ENCODE measurements at places on chromosomes 11 and 22.
A peak's percentile ranks its signal among the peaks of the same experiment; 100 is the strongest.

GRCh38 chr22:25760848-25761595 lies 19.0 kb downstream of the MYO18B start:
- no peak for DNase-seq

- no peak for DNase-seq
Observed at GRCh38 chr11:122309262-122309925, 193.4 kb upstream of the BLID start.

DNA sequence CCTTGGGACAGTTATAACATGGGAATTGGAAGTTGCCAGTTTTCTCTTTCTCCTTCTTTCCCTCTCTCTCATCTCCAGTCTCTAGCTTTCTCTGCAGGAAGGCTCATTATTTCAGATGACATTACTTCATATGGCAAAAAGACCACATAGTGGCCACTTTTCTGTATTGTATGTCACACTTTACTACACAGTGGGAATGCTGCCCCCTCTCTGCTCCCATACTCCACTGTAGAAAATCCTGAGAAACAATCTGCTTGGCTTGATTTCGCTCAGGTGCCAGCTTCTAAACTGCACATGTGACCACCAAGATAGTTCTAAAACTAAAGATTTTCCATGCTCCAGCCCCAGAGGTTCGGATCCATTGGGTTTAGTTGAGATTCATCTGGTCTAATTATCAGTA lies 860.7 kb upstream of the CCDC90B start:
- no peak for DNase-seq

- DNase-seq, result no peak
Observed at GRCh38 chr11:86702220-86702983, 30.0 kb upstream of the ME3 start.

DNA sequence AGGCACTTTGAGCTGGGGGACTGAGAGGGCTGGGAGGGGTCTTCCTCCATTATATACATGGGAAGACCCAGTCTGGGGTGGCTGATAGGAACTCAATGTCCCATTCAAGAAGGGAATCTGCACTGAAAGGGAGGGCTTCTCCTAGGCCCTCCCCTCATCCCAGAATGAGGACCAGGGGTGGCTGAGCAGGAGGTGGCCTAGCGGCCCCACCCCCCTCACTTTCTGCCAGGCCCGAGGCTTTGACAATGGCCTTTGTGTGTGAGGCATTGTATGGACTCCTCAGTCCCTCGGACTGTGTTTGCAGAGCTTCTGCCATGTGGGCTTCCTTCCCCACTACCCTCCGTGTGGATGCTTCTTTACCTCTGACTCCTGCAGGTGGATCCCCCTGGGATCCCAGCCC lies 65.7 kb downstream of the NECTIN1 start:
- no peak for DNase-seq

DNA sequence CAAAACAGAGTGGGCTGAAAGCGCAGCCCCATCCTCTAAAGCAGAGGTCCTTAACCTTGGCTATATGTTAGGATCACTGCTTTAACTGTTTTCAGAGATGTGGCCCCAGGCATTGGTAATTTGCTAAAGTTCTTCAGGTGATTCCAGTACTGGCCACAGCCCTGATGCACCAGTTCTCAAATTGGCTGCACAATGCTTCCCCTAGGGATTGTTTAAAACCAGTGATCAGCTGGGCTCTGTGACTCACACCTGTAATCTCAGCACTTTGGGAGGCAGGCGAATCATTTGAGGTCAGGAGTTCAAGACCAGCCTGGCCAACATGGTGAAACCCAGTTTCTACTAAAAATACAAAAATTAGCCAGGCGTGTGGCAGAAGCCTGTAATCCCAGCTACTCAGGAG lies 8.4 kb upstream of the IRAG1 start:
- DNase-seq, result no peak

GRCh38 chr22:49701380-49702067 lies 126.1 kb downstream of the BRD1 start:
- peak; percentile 19 for DNase-seq

DNA sequence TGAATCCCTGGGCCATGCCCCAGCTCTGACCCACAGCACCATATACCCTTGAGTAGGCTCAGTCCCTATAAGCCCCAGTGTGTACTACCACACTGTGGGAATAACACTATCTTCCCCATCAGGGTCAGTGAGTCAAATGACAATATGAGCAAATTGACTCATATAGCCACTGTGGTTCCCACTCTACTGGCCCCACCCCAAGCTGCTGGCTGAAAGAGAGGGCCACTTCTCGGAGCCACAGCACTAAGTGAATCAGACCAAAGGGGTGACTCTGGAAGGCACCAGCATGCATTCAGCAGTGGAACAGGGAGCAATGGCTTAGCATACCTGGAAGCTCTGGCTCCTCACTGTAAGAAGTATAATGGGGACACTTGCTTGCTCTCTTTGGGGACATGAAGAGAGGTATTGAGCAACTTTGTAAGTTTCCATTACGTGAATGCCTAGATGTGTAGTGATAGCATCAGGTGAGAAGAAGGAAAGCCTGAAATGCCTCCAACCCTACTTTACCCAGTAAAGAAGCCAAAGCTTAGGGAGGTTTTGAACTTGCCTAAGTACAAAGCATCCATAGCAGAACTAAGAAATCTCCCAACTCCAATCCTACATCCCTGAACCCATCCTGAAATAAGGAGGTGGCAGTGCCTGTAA lies 13.5 kb downstream of the CD59 start:
- DNase-seq, result peak; percentile 80

GRCh38 chr22:49432211-49432896 lies 395.3 kb downstream of the BRD1 start:
- no peak for DNase-seq

DNA sequence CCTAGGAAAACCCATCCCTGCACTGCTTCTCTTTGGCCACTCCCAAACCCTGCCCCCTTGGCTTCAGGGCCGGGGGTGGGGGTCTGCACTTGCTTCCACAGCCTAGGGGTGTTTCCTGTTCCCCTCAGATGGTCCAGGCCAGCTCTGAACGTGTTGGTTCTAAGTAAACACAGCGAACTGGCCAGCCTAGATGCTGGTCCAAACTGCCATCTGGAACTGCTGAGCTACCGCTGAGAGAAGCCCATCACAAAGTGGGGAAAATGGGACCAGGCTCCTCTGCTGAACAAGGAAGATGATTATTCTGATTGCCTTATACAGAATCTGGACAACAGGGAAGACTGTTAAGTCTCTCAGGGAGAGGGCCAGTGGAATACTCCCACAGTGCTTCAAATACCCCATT lies 23.5 kb upstream of the YPEL1 start:
- no peak for DNase-seq

DNA sequence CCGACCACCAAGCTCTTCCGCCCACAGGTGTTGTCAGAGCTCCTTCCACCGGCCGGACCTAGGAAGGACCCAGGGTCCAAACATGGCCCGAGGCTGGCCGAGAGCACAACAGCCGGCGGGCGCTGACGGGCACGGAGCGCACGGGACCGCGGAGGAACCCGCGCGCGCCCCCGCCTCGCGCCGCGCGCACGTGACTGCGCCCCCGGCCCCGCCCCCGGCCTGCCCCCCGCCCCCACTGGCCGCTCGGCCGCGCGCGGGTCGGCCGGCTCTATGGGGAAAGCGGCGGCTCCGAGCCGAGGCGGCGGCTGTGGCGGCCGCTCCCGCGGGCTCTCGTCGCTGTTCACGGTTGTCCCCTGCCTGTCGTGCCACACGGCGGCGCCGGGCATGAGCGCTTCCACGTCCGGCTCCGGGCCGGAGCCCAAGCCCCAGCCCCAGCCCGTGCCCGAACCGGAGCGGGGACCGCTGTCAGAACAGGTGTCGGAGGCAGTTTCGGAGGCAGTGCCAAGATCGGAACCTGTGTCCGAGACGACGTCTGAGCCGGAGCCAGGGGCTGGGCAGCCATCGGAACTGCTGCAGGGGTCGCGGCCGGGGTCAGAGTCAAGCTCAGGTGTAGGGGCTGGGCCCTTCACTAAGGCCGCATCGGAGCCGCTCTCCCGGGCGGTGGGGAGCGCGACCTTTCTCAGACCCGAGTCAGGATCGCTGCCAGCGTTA lies at the start of gene OSBP2:
Gene OSBP2 (plus strand): TSS at position 235 of the 711 bp plus-strand sequence. CDS start 36 bp downstream, at position 271.
- peak; percentile 36 for DNase-seq

DNA sequence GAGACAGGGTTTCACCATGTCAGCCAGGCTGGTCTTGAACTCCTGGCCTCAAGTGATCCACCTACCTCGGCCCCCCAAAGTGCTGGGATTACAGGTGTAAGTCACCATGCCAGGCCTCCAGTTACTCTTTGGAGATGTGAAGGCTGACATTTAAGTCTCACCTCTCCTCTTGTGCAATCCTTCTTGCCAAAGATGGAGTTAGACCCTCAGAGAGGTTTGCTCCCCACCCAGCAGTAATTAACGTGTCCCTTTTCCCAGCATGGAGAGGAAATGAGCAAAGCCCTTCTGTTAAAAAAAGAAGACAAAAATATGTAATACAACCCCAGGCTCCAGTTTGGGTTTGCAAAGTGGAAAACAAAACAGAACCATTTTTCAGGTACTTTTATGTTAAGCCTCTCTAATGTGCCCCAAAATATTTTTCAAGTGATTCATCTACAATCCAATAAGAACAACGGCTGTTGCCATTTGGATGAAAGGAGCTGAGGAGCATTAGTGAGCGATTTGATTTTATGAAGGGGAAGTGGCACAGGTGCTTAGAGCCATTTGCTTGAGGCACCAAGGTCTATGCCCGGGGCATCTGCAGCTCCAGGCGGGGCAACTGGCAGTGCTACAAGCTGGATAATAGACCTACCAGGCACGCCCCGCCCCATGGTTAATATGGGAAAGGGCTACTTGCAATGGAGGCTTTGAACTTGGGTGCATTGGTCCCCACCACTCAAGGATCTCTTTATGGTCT lies 57.2 kb downstream of the GRIK4 start:
- DNase-seq, result no peak

DNA sequence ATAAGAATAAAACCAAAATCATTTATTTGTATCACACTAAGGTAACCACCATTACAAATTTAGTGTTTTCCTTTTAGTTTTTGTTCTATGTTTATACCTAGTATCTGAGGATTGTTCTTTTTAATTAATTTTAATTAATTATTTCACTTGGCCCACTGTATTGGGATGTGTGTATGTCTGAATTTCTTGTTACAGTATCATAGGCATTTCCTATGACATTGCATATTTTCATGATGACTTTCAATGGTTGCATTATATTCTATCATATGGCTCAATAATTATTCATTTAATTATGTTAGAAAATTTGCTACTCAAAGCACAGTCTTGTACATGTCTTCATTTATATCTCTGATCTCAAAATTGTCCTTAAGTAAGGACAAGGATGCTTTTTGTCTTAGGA lies 41.0 kb downstream of the C11orf71 start:
- no peak for DNase-seq

DNA sequence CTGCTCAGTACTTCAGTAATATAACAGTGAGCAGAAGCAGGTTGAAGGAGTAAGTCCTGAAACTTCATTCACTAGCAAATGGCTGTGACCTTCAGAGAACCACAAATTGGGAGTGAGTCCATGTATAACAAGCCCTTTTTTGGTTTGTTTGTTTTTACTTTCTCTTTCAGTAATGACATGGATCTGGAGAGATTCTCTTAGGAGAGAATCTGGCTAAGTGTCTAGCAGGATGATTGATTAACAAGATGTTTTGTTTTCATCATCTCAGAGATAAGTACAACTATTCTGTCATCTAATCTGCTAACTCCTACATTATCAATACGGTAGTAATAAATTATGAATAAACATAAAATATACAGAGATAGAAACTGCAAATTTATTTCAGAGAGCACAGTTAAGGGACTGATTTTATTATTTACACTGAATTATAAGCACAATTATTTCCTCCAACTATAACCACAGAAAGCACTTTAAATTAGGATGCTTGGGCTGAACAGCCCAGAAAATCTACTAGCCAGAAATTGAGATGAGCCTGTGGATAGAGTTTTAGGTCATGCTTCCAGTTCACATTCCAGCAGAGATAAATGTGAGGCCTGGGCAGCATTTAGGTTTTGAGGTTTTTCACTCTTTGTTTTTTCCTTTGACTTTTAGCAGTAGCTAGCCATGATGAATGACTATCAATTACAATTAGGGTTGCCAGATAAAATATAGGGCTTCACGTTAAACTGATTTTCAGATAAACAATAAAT lies 429.3 kb upstream of the FAT3 start:
- no peak for DNase-seq

GRCh38 chr11:82465481-82465880 lies 268.2 kb downstream of the FAM181B start:
- DNase-seq, result no peak

GRCh38 chr11:132855516-132855915 lies 676.8 kb downstream of the OPCML start:
- no peak for DNase-seq

DNA sequence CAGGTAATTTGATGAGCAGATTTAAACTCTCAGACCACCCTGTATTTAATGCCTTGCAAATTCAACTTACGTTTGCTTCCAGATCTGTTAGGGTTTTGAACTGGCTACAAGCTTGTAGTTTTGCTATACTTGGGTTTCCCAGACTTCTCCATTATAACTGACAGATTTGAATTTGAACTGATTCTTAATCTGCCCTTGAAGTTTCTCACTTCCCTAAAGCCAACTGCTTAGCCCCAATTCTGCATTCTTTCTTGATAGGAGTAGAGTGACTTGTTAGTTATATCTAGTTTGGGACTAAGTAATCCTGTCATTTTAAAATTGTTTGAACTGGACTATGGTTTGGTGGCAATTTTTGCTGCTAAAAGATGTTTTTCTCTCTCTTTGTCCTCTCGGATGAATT lies 9.7 kb downstream of the LAYN start:
- DNase-seq, result no peak

DNA sequence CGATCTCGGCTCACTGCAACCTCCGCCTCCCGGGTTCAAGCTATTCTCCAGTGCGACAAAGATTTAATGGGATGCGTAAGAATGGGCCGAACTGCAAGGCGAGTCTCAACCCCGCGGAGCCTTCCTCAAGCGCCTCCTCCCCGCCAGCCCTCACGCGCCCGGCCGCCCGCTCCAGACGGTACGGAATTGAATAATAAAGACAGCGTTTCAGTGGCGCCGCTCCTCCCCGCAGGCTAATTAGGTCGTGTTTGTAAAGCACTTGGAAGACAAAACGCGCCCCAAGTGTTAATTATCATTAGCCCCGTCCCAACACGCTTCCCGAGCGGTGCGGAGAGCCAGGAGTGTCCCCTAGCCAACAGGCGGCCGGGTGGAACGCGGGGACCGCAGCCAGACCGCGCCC lies 192.0 kb downstream of the BUD13 start:
- no peak for DNase-seq

GRCh38 chr22:30906411-30906810 lies 62.2 kb downstream of the MORC2 start:
- no peak for DNase-seq

- DNase-seq, result no peak
Observed at GRCh38 chr11:986270-986951, 50.1 kb downstream of the MUC6 start.

- DNase-seq, result no peak
Observed at GRCh38 chr11:77548552-77549445, 41.0 kb upstream of the AQP11 start.

DNA sequence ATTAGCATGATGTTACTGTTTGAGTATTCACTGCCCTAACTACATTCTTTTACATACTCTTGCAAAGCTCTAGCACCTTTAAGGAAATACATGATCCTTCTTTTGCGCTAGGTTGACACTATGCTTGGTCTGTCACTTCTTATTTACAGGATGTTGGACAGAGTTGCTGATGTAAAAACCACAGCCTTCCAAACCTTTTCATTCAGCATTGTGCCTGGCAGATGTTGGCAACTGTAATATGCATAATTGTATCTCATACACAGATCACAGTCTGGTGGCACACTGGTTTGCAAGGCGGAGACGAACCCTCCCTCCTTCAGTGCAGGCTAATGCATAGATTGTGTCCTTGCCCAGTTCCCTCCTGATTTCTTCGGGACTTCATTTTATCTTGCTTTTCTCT lies 224.1 kb downstream of the SNX19 start:
- DNase-seq, result no peak

GRCh38 chr22:29030618-29031226 lies 30.9 kb downstream of the C22orf31 start:
- no peak for DNase-seq

Measured in activated CD4-positive, alpha-beta T cell treated with anti-CD3 and anti-CD28 coated beads for 48 hours (primary cell).